ENCODE measurements at places on chromosomes 12 and 14.
A peak's percentile ranks its signal among the peaks of the same experiment; 100 is the strongest.

- DNase-seq, result no peak
Measured at GRCh38 chr12:31353750-31354708, 28.1 kb upstream of the SINHCAF start.

DNA sequence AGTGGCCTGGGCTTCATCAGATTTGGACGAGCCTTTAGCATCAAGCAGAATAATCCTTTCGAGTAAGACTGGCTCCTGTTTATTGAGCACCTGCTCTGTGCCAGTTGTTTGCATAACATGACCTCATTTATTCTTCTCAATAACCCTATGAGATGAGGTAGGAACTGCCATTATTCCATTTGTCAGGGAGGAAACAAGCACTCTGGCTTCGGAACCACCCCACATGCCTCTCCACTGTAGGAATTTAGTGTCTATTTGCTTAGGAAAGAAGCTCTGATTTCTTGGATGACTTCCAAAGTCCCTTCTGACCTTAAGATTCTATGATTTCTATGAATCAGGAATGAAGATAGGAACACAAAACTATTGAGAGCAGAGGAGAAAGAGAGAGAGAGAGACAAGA, 11.0 kb downstream of the SAMD4A start:
- DNase-seq, result no peak

DNA sequence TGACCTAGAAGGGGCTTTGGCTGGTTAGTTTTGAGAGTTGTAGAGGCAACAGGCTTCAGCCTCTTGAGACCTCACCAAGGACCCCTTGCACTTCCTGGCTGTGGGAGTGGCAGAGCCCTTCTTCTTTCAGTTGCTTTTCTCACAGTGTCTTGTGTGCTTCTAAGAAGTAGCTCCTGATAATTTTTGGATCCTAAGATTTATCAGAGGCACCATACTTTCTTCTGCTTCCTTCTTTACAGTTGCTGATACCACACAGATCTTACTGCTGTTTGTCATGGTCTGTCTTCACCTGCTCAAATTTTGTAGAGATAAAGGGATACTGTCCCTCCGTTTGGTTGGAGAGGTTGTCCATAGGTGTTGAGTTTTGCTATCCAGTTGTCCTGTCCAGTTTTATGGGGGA, 33.8 kb downstream of the VRK1 start:
- DNase-seq, result no peak

GRCh38 chr12:104182621-104183378, 32.8 kb upstream of the TXNRD1 start:
- no peak for DNase-seq

DNA sequence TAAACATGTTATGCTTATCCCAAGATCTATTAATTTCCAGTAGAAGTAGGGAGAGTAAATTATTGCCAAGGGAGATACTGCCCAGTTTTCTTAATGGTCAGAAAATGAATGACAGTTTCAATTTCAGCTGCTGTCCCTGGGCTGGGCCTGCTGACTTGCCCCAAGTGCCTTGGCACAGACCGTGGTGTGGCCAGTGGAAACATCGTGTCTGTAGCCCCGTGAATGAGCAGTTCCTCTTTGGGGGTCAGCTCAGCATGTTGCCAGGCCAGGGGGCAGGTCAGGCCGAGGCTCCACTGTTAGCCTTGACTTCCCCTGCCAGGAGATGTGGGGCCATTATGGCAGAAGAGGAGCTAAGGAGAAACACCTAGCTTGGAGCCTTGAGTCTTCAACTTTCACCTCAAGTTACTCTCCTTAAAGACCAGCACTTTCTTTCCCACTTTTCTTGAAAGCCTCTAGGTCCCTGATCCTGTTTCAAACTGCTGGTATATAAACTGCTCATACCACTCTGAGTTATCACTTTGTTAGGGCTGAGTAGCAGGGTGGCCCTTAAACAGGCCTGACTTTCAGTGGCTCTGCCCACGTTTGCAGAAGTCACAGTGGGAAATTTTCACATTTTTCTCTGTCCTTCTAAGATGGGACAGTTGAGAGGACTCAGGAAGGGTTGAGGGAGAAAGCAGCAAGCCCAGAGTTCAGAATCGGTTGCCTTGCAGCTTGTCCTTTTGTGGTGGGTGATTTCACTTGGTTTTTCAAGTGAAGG, 73.2 kb downstream of the SUSD6 start:
- no peak for DNase-seq

- DNase-seq, result no peak
Measured at GRCh38 chr14:103086771-103087342, 2.8 kb downstream of the LBHD2 start.

DNA sequence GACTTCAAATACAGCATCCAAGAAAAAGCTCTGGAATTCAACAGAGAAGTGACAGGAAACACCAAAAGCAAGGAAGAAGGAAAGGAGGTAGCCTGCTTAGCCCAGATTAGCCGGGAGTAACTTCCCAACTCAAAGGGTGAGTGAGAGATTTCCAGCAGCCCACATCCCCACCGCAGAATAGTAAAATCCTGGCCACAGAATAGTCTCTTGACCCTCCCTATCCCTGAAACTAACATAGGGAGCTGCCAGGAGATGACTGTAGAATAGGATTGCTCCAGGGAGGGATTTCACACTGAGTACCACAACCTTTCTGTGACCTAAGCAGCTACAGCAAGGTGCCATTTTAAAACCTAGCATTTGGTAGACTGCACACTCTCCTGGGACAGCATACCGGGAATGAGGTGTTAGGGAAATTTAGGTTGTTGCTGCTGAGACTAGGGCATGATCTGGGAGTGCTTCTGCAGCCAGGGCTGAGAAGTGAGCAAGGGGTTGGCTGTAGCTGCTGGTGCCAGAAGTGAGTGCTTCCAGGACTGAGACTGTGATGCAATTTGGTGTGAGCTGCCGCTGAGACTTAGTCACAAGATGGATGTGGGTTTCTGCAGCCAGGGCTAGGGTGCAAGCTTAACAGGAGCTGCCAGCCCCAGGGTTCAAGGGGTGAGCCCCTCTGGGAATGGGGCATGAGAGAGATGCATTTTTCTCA, 66.0 kb downstream of the TMTC3 start:
- no peak for DNase-seq

DNA sequence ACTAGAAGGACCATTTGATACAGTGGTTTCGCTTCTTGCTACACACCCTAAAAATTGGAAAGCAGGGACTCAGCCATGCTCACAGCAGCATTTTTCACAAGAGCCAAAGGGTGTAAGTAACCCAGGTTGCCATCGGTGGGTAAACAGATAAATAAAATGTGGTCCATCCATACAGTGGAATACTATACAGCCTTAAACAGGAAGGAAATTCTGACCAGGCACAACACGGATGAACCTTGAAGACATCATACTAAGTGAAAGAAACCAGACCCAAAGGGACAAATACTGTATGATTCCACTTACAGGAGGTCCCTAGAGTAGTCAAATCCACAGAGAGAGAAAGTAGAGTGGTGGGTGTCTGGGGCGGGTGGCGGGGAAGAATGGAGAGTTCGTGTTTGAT, 220.9 kb downstream of the PHETA1 start:
- no peak for DNase-seq

DNA sequence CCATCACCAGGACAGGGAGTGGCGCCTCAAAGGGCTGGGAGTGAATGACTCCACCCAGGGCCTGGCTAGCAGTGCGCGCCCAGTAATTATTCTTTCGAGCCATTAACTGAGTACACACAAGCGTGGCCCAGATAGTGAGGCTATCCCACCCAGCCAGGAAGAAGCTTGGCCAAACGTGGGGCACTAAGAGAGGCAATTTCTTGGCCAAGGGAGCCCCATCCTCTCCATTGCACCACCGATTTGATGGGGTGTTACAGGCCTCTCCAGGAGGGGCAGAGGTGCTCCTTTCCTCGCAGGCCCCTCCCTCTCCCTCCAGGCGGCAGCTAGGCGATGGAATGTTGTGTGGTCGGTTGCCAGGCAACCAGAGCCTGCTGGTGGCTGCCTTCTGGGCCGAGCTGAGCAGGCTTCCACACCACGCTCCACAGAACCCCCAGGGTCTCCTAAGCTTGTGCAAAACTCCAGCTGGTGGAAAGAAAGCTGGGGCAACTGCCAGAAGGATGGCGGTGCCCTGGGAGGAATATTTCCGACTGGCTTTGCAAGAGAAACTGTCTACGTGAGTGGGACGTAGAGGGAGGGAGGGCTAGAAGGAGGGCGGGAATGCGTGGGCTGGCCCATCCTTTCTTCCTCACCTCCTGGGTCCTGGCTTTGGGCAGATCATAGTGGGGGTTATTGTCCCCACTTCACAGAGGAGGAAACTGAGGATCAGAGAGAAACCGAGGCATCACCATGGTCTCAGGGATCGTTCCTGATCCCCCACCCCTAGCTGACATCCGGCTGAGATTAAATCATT, at the start of gene CFAP73:
CFAP73 (plus strand) TSS at position 364 of the 790 bp plus-strand sequence; CDS start at position 498, 134 bp downstream.
- DNase-seq, result peak; percentile 55

GRCh38 chr12:80313209-80313608, 130.8 kb upstream of the PTPRQ start:
- DNase-seq, result no peak

DNA sequence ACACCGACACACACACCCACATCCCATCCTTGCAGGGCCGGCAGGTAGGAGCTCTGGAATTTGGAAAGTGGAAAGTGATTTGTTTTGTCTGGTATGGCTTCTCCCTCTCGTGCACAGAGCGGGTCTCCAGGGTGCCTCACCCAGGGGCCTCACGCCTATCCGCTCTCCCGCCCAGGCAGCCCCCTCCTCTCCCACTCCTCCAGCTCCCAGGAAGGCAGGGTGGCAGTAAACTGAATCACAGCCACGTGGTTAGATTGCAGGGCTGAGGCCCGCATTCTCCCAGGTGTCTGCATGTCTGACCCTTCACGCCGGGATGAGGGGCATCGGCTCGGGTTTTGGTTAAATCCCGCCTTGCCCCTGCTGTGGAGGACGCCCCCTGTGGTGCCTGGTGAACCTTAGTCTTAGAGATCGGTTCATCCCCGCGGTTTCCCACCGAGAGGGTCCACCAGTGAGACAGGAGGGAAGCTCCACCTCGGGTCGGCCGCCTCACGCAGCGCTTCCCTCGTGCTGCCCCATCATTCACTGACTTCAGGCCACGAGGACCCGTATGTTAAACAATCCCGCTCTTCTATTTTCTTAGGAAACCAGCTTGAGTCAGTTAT, 64.4 kb downstream of the ADGRD1 start:
- no peak for DNase-seq

GRCh38 chr14:38339696-38340095, 83.8 kb upstream of the CLEC14A start:
- DNase-seq, result peak; percentile 35

DNA sequence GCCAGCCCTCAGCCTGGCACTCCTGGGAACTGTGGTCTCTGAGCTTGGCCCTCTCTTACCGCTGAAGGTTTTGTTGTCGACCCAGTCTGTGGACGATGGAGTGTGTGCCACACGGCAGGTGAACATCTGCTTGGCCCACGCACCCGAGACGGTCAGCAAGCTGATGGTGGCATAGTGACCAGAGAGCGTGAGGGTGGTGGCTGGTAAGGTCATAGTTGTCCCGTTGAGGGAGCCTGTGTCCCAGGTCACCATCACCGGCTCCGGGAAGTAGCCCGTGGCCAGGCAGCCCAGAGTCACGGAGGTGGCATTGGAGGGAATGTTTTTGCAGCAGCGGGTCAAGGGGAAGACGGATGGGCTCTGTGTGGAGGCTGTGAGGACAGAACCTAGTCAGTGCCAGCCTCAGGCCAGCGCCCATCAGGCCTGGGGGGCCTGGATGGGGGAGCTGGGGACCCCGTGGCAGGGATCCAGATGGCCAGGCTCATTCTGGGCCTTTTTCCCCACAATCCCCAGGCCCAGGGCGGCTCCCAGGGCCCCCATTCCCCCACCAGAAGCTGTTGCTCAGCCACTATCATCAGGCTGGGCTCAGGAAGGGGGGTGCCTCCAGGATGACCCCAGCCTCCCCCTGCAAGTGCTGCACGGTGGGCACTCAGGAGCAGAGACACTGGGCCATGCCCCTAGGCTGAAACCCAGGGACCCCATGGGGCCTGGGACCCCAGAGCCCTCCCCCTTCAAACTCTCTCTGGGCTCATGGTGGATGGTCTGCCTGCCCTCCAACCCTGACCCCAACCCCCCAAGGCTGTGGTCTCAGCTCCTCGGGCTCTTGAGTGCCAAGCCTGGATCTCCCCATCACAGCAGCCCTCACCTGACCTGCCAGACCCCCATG, 75.2 kb downstream of the TMEM121 start:
- DNase-seq, result no peak

- no peak for DNase-seq
Measured at GRCh38 chr12:105741786-105742566, 396.8 kb downstream of the NUAK1 start.

GRCh38 chr12:89733579-89734201, 25.1 kb upstream of the ATP2B1 start:
- DNase-seq, result peak; percentile 93

GRCh38 chr14:80117876-80118275, 93.4 kb downstream of the DIO2 start:
- DNase-seq, result no peak

DNA sequence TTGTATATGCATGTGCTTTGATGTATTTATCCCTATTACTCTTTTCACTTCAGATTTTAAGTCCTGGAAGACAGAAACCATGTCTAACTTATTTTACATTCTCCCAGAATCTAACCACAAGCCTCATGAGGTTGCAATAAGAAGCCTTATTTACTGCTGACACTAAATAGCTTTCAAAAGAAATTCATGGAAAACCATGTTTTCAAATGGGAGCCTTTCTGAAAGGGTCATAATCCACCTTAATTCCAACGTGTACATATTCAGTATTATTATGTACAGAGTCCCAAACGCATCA, 34.4 kb downstream of the CORO1C start:
- DNase-seq, result no peak

GRCh38 chr12:28933864-28934527, 215.1 kb upstream of the FAR2 start:
- no peak for DNase-seq

DNA sequence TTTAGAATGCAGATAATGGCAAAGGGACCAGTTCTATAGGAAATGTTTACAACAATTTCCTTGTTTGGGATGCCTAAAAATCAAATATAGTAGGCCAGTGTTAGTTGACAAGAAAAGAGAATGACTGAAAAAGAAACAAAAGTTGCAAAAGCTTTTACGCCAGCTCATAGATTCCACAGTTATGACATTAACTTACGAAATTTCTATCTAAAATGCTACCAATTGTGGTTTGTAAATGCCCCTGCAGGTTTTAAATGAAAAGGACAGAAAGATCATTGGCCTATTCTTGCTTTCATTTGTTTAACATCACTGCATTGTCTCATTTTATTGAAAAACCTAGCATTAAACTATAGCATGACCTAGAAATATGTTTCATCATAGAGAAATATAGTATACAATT, 345.8 kb downstream of the CCDC91 start:
- DNase-seq, result peak; percentile 48

DNA sequence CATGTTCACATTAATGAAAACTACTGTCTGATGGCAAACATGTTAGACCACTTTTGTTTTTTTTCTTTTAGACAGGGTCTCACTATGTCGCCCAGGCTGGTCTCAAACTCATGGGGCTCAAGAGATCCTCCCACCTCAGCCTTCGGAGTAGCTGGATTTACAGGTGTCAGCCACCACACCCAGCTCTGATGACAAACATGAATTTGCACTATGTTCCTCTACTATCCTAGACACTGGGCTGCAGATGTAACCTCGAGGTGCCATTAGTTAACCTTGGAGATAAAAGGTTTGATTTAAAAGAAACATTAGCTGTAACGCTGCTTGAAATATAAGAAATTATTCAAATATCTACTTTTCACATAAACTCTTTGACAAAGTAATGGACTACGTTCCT, 8.1 kb downstream of the VPS37B start:
- DNase-seq, result no peak

Data from non-pigmented ciliary epithelial cell (primary cell).